ENCODE measurements at places on chromosomes 1 and 21.
A peak's percentile ranks its signal among the peaks of the same experiment; 100 is the strongest.

DNA sequence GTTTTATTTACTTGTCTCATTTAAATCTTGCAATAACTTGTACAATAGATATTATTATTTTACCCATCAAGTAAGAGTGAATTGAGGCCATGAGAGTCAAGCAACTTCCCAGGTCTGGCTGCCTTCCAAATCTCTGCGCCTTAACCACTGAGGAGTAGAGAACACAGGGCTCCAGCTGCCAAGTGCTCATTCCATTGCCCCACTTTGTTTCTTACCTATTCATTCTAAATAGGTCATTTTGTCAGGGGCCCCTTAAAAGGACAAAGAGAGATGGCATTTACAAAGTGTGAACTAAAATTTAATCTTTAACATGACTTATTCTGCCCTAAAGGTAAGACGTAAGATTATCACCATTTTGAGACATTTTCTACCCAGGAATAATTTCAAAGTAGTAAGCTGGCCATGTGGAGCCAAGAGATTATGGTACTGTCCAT is 3.5 kb downstream of the PPP1R15B start:
- peak; percentile 73 for DNase-seq

DNA sequence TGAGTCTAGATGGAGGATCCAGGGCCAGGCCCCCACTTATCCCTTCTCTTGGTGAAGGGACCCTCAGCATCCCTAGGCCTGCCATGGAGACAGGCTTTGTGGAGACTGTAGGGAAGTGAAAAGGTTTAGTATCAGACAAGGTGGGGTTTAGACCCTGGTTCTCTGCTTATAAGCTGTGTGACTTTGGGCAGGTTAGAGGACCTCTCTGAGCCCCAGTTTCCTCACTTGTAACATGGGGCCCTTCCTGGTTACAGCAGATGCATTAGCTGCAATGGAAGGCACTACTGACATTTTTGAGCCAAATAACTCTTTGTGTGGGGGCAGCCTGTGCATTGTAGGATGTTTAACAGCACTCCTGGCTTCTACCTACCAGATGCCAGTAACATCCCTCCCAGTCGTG is 22.7 kb downstream of the PADI2 start:
- no peak for DNase-seq

- no peak for DNase-seq
Measured at GRCh38 chr1:86741947-86742572, 37.7 kb downstream of the SH3GLB1 start.

DNA sequence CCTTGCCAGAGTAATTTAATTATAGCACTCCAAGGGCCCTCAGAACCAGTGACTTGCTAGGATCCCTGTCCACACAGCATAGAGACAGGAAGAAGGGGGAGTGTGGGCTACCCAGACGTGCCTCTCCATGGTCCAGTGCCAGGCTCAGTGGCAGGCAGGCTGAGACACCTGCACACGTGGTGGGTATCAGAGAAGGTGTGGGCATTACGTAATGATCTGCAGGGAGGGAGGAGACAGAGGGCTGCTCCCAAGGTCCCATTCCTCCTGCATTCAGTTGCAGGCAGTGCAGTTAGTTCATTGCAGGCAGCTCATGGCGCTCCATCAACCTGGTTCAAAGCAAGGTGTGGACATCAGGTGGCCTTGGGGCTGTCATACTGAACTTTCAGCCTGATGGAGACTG is 49.9 kb downstream of the C8B start:
- no peak for DNase-seq

GRCh38 chr1:108199781-108200686 is at the start of gene SLC25A24:
Gene SLC25A24 (minus strand): TSS chr1:108200343. CDS start chr1:108200138, 205 bp downstream.
- peak; percentile 36 for DNase-seq

DNA sequence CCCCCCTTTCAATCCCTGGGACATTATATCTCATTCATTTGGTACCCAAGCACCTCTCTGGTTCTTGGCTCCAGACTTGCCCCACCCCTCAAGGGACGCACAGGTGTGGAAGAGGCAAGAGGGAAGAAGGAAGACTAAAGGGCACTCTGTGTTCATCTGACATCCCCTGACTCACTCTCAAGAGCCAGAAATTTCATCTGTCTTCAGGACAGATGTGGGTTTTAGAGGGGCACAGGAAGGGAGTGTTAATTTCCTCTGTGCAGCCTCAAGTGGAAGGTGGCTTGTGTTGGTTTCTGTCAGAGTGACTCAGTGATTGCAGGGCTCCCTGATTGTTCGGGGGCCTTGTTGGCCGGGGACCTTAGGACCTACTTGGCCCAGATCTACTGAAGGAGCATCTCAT is 2.4 kb downstream of the C2CD4D start:
- no peak for DNase-seq

DNA sequence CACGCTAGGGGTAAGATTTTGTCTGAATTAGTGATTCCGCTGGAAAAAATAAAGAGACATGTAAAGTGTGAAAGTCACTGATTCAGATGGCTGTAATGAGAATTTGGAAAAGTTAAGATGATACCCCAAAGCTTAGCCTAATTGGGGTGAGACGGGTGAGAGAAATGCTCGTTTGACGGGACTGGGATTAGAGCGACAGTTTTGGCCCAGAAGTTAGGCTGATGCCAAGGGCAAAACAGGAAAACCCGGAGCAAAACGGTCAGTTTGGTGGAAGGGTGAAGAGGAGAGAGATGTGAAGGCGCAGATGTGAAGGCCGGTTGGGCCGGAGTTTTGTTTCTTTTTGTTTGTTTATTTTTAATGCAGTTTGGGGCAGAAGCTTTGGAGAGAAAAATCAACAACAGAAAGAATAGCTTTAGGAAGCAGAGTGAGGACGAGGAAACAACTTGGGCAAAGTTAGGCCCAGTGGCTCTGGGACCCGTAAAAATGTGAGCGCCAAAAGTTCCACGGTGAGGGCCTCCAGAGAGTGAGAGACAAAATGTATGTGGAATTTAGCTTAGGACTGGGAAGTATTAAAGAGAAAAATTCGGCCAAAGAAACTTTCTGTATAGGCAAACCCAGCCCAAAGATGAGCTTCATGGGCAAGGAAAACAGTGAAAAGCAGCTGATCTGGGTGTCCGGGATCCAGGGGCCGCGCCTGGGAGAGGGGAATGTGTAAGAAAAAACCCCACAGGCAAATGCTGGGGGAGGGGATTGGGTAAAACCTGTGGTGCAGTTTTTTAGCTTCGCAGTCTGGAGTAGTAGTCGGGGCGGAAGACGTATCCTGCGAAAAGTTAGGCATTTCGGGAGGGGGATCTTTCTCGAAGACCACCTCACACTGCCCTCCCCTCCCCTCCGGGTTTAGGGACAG is 1.2 kb downstream of the DMRTA2 start:
- DNase-seq = no peak

GRCh38 chr1:213281640-213282301 is 230.7 kb downstream of the RPS6KC1 start:
- DNase-seq = no peak

- DNase-seq = peak; percentile 40
Measured at GRCh38 chr1:36160949-36161485, 5.1 kb downstream of the MAP7D1 start.

- no peak for DNase-seq
Measured at GRCh38 chr21:42607102-42607501, 46.3 kb upstream of the PDE9A start.

DNA sequence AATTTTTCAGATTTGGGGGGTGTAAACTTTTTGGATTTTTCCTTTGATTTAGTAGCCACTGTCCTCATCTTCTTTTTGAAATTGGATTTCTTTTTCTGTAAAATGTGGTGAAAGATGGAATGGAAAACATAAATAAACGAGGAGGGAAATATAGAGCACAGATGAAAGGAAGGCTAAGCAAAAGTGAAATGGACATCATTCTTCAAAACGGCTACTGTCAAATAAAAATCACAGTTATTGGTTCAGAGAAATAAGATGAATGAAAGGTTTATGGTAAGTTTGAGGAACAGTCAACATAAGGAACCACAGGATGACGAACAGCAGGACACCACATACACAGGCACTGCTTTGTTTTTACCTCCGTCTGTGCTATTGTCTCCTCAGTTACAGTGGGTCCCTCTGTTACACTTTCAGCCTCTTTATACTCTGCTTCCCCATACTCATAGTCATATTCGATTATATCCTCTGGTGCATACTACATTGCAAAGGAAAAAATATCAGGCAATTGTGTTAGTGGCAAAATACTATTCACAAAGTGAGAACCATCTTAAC is 82.4 kb downstream of the COL11A1 start:
- DNase-seq = no peak

GRCh38 chr1:68429233-68429808 is 20.4 kb downstream of the RPE65 start:
- no peak for DNase-seq

DNA sequence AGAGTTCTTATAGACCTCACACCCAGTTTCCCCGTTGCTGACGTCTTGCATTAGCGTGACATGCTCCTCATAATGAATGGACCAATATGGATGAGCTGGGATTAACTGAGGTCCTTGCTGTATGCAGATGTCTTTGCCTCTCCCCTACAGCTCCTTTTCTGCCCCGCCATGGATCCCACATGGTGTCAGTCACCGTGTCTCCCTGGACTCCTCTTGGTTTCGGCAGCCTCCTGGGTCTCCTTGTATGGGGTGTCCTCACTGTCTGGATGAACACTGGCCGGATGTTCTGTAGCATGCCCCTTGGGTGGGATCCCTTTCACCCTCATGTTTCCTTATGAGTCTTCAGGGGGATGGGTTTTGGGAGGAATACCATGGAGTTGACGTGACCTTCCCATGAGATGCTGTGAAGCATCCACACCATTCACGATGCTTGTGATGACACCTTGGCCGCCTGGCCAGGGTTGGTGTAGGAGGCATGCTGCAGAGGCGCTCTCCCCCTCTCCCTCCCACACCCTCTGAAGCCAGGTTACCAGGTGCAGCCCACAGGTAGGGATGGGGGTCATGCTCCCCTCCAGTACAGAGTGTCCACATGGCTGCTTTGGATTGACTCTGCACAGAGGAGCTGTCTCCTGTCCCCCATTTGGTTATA is 4.4 kb downstream of the GJC2 start:
- DNase-seq = no peak

DNA sequence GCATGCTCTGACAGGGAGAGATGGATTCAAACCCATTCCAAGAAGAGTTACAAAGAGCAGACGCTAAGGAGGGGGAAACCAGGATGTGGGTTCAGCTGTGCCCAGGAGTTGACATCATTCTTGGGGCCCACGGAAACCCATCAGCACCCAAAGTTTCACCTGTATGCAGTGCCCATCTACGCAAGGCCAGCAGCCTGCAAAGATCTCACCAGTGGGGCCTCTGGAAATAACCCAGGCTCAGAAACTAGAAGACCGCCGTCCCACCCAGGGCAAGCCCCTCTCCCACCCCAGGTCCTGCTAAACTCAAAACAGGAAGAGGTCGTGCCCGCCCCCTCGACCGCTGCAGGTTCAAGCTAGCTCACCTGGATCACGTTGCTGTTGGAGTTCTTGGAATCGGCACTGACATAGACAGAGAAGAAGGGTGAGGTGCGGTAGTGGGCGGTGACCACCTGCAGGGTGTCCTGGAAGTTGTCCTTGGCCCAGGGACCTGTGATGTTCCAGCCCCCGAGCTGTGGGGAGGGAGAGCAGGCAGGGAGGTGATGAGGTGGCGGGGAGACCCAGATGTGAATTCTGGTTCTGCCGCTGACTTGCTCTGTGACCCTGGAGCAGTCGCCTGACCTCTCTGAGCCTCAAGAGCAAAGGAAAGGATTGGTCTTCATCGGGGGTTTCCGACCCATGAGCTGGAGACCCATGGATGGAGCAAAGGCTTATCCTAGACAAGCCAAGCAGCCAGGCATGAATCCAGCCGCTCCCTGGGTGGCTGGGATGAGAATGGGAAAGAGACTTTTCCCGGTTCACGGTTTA is 31.7 kb downstream of the ECE1 start:
- DNase-seq = no peak

DNA sequence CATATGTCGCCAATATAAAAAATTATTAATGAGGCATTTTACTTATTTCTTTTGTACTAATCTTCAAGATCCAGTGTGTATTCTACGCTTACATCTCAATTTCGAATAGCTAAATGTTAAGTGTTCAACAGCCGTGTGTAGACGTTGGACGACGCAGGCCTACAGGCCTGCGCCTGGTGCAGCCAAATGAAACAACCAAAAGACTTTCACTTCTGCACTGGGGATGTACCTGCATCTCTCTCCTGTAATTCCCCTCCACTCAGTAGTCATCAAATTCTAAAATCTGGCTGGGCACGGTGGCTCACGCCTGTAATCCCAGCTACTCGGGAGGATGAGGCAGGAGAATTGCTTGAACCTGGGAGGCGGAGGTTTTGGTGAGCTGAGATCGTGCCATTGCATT is 76.8 kb upstream of the HNRNPU start:
- DNase-seq = no peak

DNA sequence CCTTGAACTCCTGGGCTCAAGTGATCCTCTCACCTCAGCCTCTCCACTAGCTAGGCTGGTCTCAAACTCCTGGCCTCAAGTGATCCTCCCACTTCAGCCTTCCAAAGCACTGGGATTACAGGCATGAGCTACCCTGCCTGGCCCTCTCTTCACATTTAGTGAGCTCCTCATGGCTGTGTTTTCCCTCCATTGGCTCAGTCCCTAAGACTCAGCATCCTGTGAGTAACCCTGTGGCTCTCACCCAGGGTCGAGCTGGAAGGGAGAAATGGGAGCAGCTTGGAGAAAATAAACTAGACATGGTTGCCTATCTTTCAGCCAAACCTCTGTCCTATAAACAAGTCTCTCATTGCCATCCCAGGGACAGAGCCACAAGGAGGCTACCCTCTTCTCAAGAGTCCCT is 17.5 kb downstream of the NCF2 start:
- no peak for DNase-seq

DNA sequence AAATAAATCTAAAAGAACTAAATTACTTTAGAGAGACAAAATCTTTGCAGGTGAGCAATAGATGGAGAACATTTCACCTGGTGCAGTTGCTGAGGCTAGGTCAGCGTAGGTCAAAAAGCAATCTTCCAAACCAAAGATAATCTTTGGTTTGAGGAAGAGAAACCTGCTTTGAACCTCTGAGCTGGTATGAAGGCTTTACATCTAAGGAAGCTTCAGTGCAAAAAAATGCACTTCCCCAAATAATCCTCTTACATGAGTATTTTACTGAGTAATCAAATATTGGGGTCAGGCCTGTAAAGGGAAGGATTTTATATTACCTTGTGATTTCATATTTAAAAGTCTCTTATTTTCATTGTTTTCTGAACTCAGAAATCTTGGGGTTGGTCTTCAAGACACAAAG is 223.6 kb downstream of the SRGAP2C start:
- DNase-seq = no peak

DNA sequence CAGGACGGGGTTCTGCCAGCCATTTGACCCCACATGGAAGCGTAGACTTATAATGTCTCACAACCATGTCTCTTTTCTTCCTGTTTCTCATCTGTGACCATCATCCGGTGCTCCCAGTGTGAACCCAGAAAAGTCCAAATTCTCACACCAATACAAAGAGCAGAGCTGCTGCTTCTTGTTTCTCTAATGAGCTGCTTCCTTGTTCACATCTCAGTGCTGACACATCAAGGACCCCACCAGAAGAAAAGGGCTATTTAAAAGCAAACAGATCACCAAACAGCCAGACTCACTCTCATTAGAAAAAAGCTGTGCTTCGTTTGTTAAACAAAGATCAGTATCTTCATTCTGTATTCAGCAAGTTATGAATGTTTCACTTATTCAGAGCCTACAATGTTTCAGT is 835 bp upstream of the LCE1D start:
- no peak for DNase-seq
